ENCODE measurements at places on chromosomes 1 and 21.

GRCh38 chr1:19644681-19645410 is 735 bp downstream of the NBL1 start:
- peak; percentile 19 for DNase-seq

GRCh38 chr1:186618401-186619170 is 61.6 kb downstream of the PTGS2 start:
- DNase-seq, result no peak

GRCh38 chr1:156257711-156258110 is 9.9 kb upstream of the PAQR6 start:
- no peak for DNase-seq

- no peak for DNase-seq
Observed at GRCh38 chr21:29630441-29630840, 309.4 kb downstream of the GRIK1 start.

- no peak for DNase-seq
Observed at GRCh38 chr1:115191691-115192090, 102.4 kb upstream of the TSPAN2 start.

- DNase-seq, result no peak
Observed at GRCh38 chr1:39866767-39867166, 16.5 kb downstream of the TRIT1 start.

Data from stimulated activated naive CD4-positive, alpha-beta T cell (primary cell).